ENCODE measurements at places on chromosomes 7 and 10.

DNA sequence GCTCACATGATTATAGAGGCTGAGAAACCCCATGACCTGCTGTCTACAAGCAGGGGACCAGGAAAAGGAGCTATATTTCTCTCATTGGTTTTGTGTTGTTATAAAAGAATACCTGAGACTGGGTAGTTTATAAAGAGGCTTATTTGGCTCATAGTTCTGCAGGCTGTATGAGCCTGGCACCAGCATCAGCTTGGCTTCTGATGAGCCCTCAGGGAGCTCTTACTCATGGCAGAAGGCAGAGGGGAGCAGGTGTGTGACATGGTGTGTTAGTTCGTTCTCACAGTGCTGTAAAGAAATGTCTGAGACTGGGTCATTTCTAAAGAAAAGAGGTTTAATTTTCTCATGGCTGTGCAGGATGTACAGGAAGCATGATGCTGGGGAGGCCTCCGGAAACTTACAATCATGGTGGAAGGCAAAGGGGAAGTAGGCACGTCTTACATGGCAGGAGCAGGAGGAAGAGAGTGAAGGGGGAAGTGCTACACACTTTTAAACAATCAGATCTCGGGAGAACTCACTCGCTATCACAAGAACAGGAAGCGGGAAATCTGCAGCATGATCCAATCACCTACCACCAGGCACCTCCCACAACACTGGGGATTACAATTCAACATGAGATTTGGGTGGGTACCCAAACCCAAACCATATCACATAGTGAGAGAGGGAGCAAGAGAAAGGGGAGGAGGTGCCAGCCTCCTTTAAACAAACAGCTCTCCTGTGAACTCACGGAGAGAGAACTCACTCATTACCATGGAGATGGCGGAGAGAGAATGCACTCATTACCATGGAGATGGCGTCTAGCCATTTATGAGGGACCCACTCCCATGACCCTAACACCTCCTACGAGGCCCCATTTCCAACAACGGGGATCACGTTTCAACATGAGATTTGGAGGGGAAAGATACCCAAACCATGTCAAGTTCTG, 133.4 kb downstream of the JCAD start:
- DNase-seq: no peak

GRCh38 chr10:95350219-95350829, 59.5 kb upstream of the PDLIM1 start:
- no peak for DNase-seq

- no peak for DNase-seq
These were observed 484.8 kb upstream of the DPP6 start for GRCh38 chr7:153567426-153567825.

- no peak for DNase-seq
These were observed 227.2 kb upstream of the GRB10 start for GRCh38 chr7:51009716-51010496.

GRCh38 chr10:60646966-60647796, 131.1 kb upstream of the CDK1 start:
- DNase-seq: no peak

DNA sequence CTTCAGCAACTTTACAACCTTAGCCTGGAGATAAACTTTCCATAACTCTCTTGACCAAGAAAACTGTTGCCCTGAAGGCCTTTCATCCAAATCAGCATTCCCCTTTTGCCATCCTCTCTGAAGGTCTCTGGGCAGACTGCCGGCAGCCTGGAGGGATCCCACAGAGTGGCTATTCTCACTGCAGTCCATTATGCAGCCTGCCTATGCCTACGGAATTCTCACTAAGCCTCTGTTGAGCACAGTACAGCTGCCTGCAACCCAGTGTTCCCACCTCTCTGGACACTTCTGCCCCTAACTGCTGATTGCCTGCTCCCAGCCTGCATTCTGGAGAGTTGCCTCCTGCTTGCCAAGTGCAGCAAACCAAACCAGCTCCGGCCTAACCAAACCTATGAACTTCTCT, 548.9 kb upstream of the STEAP1 start:
- DNase-seq: no peak

DNA sequence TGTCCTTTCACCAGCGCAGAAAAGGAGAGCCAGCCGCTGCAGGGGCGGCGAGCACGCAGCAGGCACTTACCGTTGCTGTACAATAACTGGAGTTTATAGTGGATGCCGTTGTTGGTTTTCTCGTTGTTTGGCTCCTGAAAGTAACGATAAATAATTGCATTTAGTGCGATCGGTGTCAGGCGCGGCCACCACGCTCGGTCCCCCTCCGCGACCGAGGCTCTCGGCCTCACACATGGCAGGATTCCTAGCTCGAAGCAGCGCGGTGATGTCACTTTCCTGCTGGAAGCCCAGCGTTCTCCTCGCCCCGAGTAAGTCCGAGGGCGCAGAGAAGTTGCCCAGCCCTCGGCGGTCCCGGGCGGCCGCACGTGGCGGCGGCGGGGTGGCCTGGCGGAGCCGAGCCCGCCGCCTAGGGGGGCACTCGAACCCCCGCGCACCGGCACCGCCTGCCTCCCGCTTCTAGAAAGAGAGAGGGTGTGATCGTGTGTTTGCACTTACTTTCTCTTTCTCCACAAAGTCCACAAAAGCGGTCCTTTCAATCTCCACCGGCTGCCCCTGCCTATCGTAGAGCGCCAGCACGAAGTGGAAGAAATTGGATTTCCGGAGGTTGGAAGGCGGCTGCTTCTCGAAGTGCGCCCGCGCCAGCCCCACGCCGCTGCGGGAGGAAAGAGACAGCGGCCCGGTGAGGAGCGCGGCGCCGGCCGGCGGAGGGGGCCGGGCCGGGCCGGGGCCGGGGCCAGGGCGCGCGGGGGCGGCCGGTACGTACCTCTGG, 1.0 kb downstream of the EBF3 start:
- no peak for DNase-seq

DNA sequence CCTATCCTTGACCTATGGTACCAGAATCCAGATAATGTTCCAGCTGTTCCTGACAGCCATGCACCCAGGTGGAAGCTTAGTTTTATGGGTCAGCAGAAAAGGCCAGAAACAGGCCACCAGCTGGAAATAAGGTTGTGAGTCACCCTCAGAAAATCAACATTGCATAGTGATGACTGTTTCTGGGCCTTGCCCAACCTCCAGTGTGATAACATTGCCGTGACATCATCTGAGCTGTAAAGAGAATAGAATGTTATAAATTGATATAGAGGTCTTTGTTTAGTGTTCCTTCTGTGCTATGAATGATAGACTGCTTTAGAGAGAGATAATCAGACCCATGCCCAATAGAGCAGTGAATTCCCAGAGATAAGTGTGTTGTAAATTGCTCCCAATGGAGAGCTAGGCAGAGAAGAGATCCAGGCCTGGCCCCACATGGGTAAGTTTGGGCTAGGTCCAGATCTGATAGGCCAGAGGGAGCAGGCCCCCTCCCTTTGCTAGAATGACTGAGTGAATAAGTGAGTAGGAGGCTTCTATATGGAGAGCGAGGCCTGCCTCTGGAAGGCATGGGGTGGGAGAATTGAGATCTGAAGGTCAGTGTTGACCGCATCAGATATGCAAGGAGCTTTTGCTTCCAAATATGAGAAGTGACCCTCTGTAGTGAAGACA, 14.2 kb upstream of the HPS1 start:
- DNase-seq: no peak
